ENCODE measurements at places on chromosomes 5 and 9. TPM values are rescaled to one million over a fixed set of nuclear protein-coding genes. Genes with fewer than 3 reads are reported as not detected.

SOX30 gene
- total RNA-seq: not detected

PTGDS gene
- 145 TPM for total RNA-seq

NDUFS6 gene
- 16.7 TPM for total RNA-seq

MUSK gene
- total RNA-seq: 1.6 TPM

SPATA31C1 gene
- not detected for total RNA-seq

MEIKIN gene
- total RNA-seq: 1.2 TPM

RIC1 gene
- 36.7 TPM for total RNA-seq

TAS2R1 gene
- not detected for total RNA-seq

C9orf40 gene
- total RNA-seq: 3.8 TPM

NTRK2 gene
- 37.9 TPM for total RNA-seq

SRP19 gene
- 40.1 TPM for total RNA-seq

SLC34A3 gene
- total RNA-seq: not detected

SAXO1 gene
- 0.24 TPM for total RNA-seq

GHR gene
- 10.9 TPM for total RNA-seq

PHF24 gene
- total RNA-seq: 0.88 TPM

CAVIN4 gene
- total RNA-seq: 1.1 TPM

ARHGEF37 gene
- total RNA-seq: 9.7 TPM

PCDHGB1 gene
- 6.5 TPM for total RNA-seq

CACNA1B gene
- total RNA-seq: 0.03 TPM

PCDHB4 gene
- total RNA-seq: 9.1 TPM

CSF1R gene
- 125 TPM for total RNA-seq

C5orf34 gene
- 2.3 TPM for total RNA-seq

PCDHGB5 gene
- 11.7 TPM for total RNA-seq

LVRN gene
- 1.4 TPM for total RNA-seq

TNC gene
- 1,047 TPM for total RNA-seq

CARD6 gene
- 19.8 TPM for total RNA-seq

ALDOB gene
- total RNA-seq: not detected

IL33 gene
- 68.2 TPM for total RNA-seq

GABRA6 gene
- not detected for total RNA-seq

OTULINL gene
- total RNA-seq: 17.6 TPM

CARD19 gene
- 50.5 TPM for total RNA-seq

SPIN1 gene
- 79.9 TPM for total RNA-seq

SLC6A19 gene
- 0.12 TPM for total RNA-seq

SPATA31D4 gene
- not detected for total RNA-seq

INSYN2B gene
- 0.10 TPM for total RNA-seq

SMARCA2 gene
- 265 TPM for total RNA-seq

ENDOG gene
- total RNA-seq: 14.1 TPM

C5orf15 gene
- 34.4 TPM for total RNA-seq

BRD3OS gene
- 17.3 TPM for total RNA-seq

GARIN3 gene
- not detected for total RNA-seq

KCNMB1 gene
- 30.0 TPM for total RNA-seq

ORM2 gene
- not detected for total RNA-seq

RETREG1 gene
- total RNA-seq: 6.5 TPM

ZNF367 gene
- 1.8 TPM for total RNA-seq

LECT2 gene
- not detected for total RNA-seq

LHX2 gene
- 0.26 TPM for total RNA-seq

IL3 gene
- not detected for total RNA-seq

FASTKD3 gene
- total RNA-seq: 9.5 TPM

WDR38 gene
- total RNA-seq: not detected

MYMK gene
- not detected for total RNA-seq

CYLC2 gene
- total RNA-seq: not detected

KIF24 gene
- 0.32 TPM for total RNA-seq

FGD3 gene
- total RNA-seq: 8.6 TPM

SPTAN1 gene
- 504 TPM for total RNA-seq

PLAC8L1 gene
- 0.87 TPM for total RNA-seq

RPS23 gene
- 1,494 TPM for total RNA-seq

All from aorta (tissue), 5 donors.